Activated naive CD8-positive, alpha-beta T cell treated with anti-CD3 and anti-CD28 coated beads for 36 hours (primary cell): ENCODE measurements at places on chromosomes 2 and 18. TPM values are rescaled to one million over a fixed set of nuclear protein-coding genes. Genes with fewer than 3 reads are reported as not detected.

Gene OXER1
- total RNA-seq, result not detected

Gene CCDC148
- total RNA-seq, result not detected

GRCh38 chr2:12318427-12319057 lies 398.2 kb upstream of the TRIB2 start:
- no peak for DNase-seq

DNA sequence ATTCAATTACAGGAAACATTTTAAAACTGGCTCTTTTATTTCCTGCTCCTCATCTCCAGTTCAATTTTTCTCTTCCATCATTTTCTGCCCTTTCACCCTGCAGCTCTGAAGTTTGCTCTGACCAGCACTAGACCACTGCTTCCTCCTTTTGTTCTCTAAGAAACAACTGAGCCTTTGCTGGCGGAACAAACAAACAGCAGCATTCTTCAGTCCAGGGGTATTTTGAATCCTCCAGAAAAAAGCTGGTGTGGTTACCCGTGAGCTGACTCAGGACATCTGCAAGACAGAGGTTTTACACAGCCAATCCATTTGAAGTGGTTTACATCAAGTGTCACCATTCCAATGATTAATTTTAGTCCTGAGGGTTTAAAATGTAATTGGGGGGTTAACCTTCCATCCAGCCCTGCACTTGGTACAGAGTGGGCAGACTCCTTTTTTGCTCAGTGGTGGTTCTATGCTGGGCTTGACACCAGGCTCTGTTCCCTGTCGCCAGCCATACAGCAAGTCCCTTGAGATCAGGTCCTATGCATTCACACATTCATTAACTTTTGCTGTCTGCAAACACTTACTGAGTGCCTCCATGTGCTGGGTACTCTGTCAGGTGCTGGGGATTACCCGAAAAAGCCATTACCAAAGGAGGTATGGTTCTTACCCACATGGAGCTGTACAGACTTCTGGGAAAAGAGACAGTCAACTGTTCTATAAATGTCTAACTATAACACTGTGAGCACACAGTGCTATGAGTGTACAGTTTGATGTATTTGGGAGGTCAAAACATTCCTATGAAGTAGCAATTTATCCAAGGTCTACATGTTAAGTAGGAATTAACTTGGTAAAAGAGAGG lies 909.4 kb upstream of the GYPC start:
- DNase-seq, result no peak
